HT-29 (cell line): ENCODE measurements at places on chromosomes 2 and 18. TPM values are rescaled to one million over a fixed set of nuclear protein-coding genes. Genes with fewer than 3 reads are reported as not detected.

GRCh38 chr2:175097297-175097696, 70.7 kb downstream of the ATF2 start:
- no peak for DNase-seq

DNA sequence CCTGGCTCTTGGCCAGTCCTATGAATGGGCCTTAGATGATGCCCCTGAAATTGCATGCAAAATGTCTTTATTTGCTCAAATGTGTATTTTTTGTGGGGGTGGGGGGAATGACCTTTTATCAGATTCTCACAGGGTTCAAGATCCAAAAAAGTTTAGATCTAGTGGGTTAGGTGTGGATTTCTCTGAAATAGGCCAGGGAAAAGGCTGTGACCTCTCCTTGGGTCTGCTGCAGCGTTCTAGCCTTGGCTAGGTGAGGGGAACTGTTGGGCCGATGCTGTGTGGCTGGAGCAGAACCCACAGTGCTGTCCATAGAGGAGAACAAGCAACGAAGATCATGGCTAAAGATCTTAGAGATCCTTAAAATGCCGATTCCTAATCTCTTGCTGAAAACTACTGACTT, 130.4 kb upstream of the IL1R2 start:
- DNase-seq: no peak

DNA sequence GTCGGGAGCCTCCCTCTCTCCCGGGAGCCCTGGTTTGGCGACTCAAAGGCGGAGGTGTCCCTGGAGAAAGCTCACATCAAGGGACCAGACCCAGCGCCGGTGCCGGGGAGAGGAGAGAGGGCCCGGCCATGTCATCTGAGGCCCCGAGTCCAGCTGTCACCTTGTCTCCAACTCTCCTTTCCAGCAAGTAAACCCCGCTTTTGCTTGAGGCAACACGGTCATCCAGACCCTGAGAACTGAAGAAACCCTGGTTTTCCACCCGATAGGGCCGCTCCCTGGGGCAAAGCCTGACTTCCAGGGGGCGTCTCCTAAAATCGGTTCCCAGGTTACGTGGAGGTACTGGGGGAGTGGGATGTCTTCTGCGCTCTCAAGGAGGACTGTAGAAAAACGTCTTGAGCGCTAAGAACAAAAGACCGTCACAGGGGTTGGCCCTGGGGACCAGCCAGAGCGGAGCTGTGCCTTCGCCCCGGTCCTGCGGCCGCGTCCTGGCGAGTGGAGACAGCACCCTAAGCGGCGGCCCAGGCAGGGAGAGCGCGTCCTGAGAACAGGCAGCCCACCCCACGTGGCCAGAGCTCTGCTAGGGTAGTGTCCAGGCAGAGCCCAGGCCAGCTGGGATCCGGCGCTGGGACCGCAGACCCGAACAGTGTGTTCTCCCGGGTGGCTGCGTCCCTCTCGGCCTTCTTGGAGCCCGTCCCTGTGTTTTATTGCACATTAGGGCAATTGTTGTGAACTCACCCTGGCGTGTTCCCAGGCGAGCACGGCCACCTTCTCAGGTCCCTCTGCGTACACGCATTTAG, 55.7 kb downstream of the TMEM18 start:
- DNase-seq: no peak

DNA sequence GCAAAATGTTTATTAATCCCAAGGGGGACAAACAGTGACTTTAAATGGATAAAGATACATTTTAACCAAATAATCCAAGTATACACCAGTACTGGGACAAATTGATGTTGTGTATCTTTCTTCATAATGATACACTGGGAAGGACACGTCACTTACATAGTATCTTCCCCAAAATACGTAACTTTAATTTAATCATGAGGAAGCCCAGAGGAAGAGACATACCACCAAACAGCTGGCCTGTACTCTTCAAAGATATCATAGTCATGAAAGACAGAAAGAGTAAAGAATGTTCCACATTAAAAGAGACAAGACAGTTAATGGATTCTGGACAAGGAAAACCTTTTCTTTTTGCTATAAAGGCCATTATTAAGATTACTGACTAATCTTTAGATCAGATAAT, 37.1 kb downstream of the AGFG1 start:
- DNase-seq: no peak

DNA sequence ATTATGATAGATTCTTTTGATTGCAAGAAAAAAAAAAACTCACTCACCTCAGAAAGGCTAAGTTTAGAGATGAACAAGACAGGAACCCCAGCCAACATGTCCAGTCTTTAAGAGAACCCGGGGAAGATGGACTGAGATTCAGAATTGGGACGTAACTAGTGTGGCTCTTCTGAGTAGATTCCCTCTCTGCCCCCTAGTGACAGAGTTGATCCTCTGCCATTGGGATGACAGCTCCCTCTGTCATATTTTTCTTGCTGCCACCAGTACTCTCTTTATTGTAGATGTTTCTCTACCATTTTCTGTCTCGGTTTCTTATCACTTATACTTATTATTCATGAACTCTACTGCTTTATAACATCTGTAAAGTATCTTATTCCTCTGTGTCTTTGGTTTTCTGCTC, 77.7 kb downstream of the GULP1 start:
- DNase-seq: peak; percentile 73

DNA sequence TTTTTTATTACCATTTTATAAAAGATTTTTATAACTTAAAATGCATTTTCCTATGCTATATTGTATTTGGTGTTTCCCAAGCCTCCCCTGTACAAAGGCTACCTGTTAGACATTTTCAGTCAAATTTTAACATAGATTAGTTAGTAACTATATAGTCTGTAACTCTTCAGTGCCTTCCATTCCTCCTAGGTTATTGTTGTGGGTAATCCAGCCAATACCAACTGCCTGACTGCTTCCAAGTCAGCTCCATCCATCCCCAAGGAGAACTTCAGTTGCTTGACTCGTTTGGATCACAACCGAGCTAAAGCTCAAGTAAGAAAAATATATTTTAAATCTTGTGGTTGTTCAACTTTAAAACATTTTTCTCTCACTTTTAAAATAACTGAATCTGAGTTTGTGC, 10.2 kb downstream of the MDH1 start:
- DNase-seq: no peak

DNA sequence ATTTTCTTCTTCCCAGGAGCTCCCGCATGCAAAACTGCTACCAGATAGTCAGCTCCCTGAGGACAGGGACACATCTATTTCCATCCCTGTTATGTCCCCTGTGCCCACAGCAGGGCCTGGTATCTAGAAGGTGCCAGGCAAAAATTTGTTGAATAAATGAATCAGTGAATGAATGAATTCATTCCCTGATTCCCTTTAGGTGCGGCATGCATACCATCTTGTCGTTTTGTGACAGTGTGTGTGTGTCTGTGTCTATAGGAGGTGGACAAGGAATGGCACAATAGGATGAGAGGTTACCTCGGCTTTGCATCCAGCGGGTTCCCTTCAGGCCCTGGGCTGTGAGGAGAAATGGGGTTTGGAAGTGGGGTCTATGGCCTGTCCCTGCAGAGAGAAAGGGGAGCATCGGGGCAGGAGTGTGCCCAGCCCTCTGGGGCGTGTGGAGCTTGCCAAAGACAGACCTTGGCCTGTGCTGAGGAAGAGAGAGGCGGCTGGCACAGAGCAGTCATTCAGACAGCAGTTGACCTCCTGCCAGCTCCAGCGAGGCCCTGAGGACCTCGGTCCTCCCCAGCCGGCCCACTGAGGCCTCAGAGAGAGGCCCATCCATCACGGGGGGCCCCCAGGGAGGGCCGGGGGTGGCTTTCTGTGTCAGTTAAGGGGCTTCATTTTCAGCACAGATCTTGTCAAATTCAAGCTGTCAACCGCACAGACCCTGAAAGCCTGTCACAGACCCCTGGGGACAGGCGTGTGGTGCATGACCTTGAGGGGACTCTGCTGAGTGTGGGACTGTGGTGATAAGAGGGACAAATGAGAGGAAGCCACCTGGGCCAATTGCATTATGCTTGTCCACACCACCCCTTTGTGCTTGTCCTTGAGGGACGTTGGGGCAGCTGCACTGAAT, 125.9 kb upstream of the CXCR4 start:
- DNase-seq: no peak

GRCh38 chr2:59885541-59885940, 667.9 kb downstream of the BCL11A start:
- no peak for DNase-seq

DNA sequence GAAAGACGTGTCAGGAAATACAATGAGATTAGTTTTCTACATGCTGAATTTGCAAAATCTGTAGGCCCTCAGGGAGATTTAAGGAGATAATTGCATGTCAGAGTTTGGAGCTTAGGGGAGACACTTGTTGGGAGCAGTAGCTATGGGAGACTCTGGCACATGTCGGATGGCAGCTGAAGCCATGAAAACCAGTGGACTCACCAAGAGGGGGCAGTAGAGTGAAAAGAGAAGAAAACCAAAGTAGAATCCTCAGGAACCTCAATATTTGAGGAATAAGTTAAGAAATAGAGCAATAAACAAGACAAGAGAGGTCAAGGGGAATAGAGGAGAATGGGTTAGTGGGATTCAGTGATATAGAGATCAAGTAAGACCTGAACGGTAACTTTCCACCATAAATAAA, 24.8 kb downstream of the RUFY4 start:
- no peak for DNase-seq

DNA sequence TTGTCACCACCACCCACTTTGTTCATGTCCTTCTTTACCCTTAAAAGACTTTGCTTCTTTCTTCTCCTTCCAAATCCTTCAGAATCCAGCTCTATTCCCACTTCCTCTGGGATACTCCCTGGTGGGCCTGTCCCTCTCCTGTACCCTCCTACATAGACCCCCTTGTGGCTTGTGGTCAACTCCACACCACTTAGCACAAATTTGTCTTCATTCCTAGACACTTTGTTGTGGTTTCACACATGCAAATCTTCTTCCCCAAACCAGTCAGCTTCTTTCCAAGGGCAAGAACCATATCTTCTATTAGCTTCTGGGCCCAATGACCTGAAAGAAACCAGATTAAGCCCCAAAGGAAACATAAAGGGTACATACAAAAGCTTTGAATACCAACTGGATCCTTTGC, 342.4 kb downstream of the TNS1 start:
- no peak for DNase-seq

DNA sequence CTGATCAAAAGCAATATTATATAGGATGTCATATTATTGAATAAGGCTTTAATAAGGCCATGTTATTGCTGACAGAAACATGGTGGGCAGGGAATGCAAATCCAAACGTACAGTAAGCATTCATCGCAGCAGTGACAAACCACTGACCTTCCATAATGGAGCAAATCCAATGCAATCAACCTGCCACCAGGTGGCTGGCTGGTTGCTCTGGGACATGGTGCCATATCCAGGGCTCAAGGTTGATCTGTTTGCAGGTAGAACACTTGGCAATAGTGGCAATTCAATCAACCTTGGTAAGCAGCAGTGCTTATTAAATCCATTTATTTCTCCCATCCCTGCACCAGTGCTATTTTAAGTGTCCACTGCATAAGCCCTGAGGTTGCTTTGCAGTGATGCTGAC, 75.4 kb downstream of the CERKL start:
- DNase-seq: peak; percentile 45

- peak; percentile 33 for DNase-seq
Measured at GRCh38 chr2:104378853-104379374, 475.0 kb upstream of the POU3F3 start.

DNA sequence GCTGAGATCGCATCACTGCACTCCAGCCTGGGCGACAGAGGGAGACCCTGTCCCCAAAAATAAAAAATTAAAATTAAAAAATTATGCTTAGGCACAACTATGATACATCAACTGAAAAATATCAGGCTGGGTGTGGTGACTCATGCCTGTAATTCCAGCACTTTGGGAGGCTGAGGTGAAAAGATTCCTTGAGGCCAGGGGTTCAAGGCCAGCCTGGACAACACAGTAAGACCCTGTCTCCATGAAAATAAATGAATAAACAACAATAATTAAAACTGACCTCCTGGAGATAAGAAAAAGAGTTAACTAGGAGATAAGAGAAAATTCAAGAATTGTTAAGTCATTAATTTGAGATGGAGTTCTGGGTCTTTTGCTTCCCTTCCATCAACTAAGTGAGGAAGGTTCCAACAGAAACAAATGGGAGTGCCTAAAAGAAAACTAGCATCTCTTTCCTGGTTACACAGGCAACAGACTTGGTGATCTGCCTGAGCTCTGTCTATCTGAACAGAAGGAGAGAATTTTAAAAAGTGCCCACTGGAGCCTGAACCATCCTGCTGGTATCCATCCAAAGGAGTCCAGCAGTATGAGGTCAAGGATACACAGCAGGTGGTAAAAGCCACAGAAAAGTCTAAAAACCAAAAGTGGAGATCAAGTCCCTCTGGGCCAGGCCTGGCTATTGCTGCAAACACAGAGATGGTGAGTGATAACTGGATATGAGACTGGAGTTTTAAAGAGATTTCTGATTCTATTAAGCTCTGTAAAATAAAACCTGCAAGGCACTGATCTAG, 8.8 kb downstream of the PPM1G start:
- DNase-seq: no peak

DNA sequence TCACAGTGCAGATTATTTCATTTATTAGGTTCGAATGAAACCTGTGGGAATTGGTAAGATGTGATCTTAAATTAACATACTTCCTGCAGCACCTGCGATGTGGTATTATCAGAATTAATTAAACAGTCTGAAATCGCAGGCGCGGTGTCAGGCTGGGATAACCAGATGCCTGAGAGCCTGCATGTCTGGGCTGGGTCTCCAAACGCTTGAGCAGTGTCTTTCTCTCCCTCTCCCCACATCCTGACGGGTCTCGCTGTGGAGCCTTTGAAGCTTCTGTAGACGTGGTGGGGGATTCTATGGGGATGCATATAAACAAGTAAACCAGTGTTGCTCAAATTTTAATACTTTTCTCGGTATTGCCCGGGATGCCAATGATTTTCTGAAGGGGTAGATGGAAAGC, 366.2 kb upstream of the SPRED2 start:
- no peak for DNase-seq

DNA sequence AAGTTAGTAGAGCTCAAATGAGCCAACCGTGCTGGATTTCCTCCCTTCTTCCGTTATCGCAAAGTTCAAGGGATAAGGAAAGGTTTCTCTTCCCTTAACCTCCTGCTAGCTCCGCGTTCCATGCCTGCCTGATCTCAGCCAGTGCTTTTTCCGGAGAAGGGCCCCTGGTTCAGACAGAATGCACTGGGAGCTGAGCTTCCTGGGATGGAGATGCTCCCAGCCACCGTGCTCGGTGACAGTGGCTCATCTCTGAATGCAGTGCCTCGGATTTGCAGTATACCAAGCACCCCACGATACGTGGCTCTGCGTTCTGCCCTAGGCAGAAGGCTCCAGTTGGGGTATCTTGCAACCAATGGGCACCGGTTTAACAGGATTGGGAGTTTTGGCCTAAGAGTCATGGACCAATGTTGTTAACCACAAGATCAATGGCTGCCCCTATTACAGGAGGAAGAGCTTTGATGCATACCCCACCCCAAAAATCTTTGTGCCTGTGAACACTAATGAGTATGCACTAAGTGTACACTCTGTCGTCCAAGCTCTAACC, 876 bp downstream of the CNTNAP5 start:
- no peak for DNase-seq

BOLL gene
- total RNA-seq: not detected in 2 replicates

CCDC74A gene
- 5.4 and 5.6 TPM in 2 replicates for total RNA-seq

PLEKHM3 gene
- 4.7 and 9.0 TPM in 2 replicates for total RNA-seq

MRO gene
- total RNA-seq: not detected in 2 replicates

SERPINB3 gene
- total RNA-seq: not detected in 2 replicates

CTNNA2 gene
- total RNA-seq: 0.10 TPM in 1 of 2 replicates, not detected in the other

ARHGEF4 gene
- 0.13 and 0.15 TPM in 2 replicates for total RNA-seq
